Myocyte (in vitro differentiated cells): ENCODE measurements at places on chromosomes 5 and 9. TPM values are rescaled to one million over a fixed set of nuclear protein-coding genes. Genes with fewer than 3 reads are reported as not detected.

GRCh38 chr5:36751886-36752285 lies 124.7 kb upstream of the NIPBL start:
- DNase-seq, result no peak

DNA sequence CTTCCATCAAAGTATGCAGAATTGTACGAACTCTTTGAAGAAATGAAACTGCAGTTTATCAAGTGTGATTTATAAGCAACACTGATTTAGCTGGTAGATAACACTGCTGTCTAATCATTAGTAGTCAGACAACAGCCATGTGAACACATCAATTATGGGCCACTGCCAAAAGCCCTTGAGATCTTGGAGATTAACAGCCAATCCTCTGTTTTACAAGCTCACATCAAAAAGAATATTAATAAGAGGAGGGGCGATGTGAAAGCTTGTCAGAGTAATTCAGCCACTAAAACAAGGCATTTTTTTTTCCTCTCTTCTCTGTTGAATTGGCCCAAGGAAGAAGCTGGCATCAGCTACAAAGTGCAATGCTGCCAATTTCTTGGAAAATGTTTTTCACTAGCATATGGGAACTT lies 28.1 kb downstream of the ZNF608 start:
- DNase-seq, result no peak

DNA sequence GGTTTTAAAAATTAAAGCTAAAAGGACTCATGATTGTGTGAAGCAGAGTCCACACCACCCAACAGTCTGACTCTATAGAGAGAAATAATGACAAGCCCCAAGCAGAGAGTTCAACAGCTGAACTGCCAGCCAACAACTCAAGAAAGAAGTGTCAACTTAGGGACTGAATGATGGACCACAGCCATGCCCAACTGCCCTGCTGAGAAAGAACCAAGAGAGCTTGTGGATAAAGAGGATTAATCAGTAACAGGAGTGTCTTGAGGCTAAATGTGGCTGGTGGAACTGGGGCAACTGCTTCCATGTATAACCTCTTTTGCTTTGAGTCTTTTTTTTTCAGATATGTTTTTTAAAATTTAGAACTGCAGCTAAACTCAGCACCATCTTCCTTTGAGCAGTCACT lies 109.3 kb downstream of the HSD17B3 start:
- DNase-seq, result peak; percentile 71

- no peak for DNase-seq
Measured at GRCh38 chr5:156762771-156763170, 87.3 kb upstream of the PPP1R2B start.

Gene MUSK
- total RNA-seq, result 124 and 139 TPM in 2 replicates

Gene IRX1
- not detected in 2 replicates for total RNA-seq

Gene ZFP2
- 1.2 and 4.0 TPM in 2 replicates for total RNA-seq

Gene NR5A1
- total RNA-seq, result not detected in 2 replicates

Gene SHISAL2B
- not detected in 2 replicates for total RNA-seq

Gene MSMP
- not detected in 2 replicates for total RNA-seq
